ENCODE measurements at places on chromosomes 5 and 9.
A peak's percentile ranks its signal among the peaks of the same experiment; 100 is the strongest.

GRCh38 chr5:88879724-88880123 is 3.3 kb downstream of the MEF2C start:
- H3K4me1 ChIP-seq, result peaks cover 3% of the 10 kb centered on the region
- H3K36me3 ChIP-seq, result no peaks in the 10 kb centered on the region
- no peak for DNase-seq

- no peak for DNase-seq
- no peaks in the 10 kb centered on the region for H3K36me3 ChIP-seq
- no peak overlapping the region for H3K4me3 ChIP-seq
- H3K27me3 ChIP-seq, result no peaks in the 10 kb centered on the region
Observed at GRCh38 chr5:58901271-58901670, 318.4 kb downstream of the RAB3C start.

DNA sequence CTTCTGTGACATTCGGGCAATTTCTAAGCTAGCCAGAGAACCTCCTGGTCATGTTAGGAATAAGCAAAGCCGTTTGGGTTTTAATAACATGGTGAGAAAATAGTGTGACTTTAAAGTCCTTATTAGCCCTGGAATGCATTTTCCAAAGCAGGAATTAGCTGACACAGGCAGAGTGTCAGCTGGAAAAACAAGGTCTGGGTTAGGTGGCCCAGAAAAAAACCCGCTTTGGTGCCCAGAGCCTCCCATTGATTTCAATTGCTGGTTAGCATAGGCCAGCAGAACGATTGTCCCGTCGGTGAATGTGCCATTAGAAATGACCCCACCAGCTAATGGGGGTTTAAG is 62.1 kb upstream of the CPEB4 start:
- no peaks in the 10 kb centered on the region for H3K27me3 ChIP-seq
- H3K4me1 ChIP-seq, result peaks cover 46% of the 10 kb centered on the region
- H3K4me3 ChIP-seq, result no peak overlapping the region
- H3K36me3 ChIP-seq, result no peaks in the 10 kb centered on the region
- DNase-seq, result no peak

DNA sequence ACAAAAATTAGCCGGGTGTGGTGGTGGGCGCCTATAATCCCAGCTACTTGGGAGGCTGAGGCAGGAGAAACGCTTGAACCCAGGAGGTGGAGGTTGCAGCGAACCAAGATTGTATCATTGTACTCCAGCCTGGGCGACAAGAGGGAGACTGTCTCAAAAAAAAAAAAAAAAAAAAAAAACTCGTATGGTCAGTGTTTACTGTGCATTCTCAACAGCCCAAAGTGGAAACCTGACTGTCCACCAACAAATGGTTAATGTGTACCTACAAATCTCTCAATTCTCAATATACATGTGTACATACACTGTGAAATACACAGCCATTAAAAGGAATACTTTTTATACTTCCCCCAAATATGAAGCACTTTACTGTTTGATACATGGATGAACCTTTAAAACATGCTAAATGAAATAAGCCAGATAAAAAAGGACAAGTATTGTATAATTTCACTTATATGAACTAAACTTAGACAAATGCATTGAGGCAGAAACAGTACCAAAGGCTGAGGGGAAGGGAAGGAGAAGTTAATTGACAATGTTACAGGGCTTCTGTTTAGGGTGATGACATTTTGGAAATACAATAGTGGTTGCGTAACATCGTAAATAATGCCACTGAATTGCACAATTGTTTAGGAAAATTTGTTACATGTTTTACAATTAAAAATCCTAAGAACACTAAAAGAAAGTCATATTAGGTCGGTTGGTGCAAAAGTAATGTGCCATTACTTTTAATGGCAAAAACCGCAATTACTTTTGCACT is 16.5 kb downstream of the DNAJA1 start:
- H3K4me3 ChIP-seq, result no peak overlapping the region
- no peak for DNase-seq
- no peak overlapping the region for H3K27ac ChIP-seq
- peaks cover 18% of the 10 kb centered on the region for H3K36me3 ChIP-seq

DNA sequence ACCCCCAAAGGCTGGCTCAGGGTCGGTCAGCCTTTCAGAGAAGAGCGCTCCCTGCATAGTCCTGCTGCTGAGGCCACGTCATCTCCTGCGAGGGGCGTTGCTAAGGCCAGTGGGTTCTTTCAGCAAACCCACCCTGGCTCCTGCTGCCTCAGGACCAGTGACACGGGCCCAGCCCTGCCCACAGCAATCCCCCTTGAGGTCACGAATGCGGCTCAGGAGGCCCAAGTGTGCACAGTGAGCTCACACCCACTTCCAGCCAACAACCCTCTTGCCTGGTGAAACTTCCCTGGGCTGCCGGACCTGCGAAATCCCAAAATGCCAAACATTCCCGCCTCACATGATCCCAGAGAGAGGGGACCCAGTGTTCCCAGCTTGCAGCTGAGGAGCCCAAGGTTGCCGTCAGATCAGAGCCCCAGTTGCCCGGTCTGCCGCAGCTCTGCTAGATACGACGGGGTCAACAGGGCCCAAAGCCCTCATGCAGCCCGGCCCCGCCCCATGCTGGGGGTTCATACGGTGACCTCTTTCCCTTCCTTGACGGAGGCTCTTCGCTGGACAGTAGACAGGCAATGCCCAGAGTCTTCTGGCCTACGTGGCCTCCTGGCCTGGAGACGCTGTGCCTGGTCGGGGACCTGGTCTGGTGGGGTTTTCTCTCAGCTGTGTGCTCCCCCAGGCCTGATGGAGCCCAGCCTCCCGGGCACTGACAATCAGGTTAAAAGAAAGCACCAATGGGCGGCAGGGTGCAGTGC is 116.4 kb upstream of the COL5A1 start:
- no peak for DNase-seq
- no peak overlapping the region for H3K27ac ChIP-seq
- H3K27me3 ChIP-seq, result no peaks in the 10 kb centered on the region
- no peak overlapping the region for H3K4me3 ChIP-seq

DNA sequence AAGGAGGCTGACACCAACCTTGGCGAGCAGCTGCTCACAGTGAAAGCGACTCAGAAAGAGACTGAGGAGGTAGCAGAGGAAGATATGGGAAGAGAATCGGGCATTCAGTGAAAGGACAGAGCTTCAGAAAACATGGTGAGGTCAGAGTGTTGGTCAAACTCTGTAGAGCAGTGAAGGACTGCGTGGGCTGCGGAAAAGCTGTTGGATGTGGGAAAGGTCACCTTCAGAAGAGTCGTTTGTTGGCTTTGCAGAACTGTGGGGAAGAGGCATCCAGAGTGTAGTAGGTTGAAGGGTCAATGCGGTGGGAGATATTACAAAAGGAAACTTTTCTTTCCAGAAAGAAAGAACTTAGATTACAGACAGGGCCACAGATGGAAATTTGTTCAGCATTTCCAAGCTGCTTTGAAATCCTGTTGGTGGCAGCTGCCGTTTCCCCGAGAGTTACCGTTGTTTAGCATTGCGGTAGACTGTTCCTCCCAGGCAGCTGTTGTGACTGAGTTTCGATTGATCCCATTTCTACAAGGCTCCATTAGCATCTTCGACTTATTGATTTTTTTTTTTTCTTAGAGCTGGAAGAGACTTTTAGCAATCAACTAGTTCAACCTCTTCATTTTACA is 58.3 kb upstream of the AFAP1L1 start:
- peaks cover 2% of the 10 kb centered on the region for H3K4me1 ChIP-seq
- H3K27ac ChIP-seq, result no peak overlapping the region
- H3K36me3 ChIP-seq, result peaks cover 4% of the 10 kb centered on the region

- no peak for DNase-seq
- no peaks in the 10 kb centered on the region for H3K4me1 ChIP-seq
- no peak overlapping the region for H3K27ac ChIP-seq
- H3K4me3 ChIP-seq, result no peak overlapping the region
Observed at GRCh38 chr9:123368536-123369153, 12.6 kb downstream of the CRB2 start.

GRCh38 chr9:36442710-36443109 is 42.6 kb upstream of the RNF38 start:
- no peak for DNase-seq
- no peaks in the 10 kb centered on the region for H3K27me3 ChIP-seq
- H3K4me1 ChIP-seq, result no peaks in the 10 kb centered on the region
- peaks cover 4% of the 10 kb centered on the region for H3K36me3 ChIP-seq
- no peak overlapping the region for H3K27ac ChIP-seq

- no peaks in the 10 kb centered on the region for H3K27me3 ChIP-seq
- no peaks in the 10 kb centered on the region for H3K4me1 ChIP-seq
- H3K4me3 ChIP-seq, result no peak overlapping the region
- no peaks in the 10 kb centered on the region for H3K36me3 ChIP-seq
Observed at GRCh38 chr5:91079037-91079436, 304.1 kb downstream of the ARRDC3 start.

DNA sequence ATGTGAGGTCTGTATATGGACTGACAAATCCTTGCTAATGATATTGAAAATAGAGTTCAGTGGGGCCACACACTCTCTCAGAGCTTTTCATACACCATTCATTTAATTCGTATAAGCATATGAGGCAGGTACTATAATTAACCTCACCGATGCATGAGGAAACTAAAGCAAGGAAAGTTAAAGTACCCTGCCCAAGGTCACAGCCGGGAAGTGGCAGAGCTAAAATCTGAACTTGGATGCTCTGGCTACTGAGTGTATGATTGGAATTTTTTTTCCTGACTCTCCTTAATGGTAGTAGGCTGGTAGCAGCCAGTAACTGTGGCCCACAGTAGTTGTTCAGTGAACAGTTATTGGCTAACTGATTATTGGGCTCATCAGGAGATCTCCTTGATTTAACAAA is 135.3 kb downstream of the NUDT12 start:
- H3K36me3 ChIP-seq, result no peaks in the 10 kb centered on the region
- H3K4me1 ChIP-seq, result no peaks in the 10 kb centered on the region
- H3K27me3 ChIP-seq, result no peaks in the 10 kb centered on the region
- H3K27ac ChIP-seq, result no peak overlapping the region

DNA sequence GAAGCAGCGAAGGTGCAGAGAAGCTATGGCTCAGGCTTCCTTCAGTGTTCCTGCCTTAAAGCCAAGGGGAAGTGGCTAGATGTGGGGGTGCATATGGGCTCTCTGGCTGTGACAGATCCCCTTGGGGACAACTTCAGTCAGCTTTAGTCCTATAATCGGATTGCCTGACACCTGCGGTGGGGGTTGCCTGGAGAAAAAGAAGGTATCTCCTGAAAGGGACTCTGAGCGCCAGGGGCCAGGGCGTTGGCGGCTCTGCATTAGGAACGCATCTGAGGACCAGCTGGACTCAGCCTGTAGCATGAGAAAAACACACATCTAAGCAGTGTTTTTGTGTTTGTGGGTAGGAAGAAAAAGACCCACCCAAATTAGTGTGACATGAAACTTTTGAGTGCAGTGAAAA is 84.3 kb upstream of the OTULINL start:
- H3K27me3 ChIP-seq, result no peaks in the 10 kb centered on the region
- H3K4me3 ChIP-seq, result no peak overlapping the region
- no peaks in the 10 kb centered on the region for H3K4me1 ChIP-seq
- H3K36me3 ChIP-seq, result peaks cover 3% of the 10 kb centered on the region
- no peak overlapping the region for H3K27ac ChIP-seq

- H3K27me3 ChIP-seq, result no peaks in the 10 kb centered on the region
- H3K4me1 ChIP-seq, result no peaks in the 10 kb centered on the region
- no peak for DNase-seq
- H3K36me3 ChIP-seq, result no peaks in the 10 kb centered on the region
- no peak overlapping the region for H3K27ac ChIP-seq
- no peak overlapping the region for H3K4me3 ChIP-seq
Observed at GRCh38 chr9:35529161-35529823, 39.4 kb downstream of the RUSC2 start.

- DNase-seq, result no peak
- H3K4me1 ChIP-seq, result peaks cover 39% of the 10 kb centered on the region
- H3K36me3 ChIP-seq, result no peaks in the 10 kb centered on the region
Observed at GRCh38 chr9:93060746-93061259, 2.3 kb downstream of the SUSD3 start.

DNA sequence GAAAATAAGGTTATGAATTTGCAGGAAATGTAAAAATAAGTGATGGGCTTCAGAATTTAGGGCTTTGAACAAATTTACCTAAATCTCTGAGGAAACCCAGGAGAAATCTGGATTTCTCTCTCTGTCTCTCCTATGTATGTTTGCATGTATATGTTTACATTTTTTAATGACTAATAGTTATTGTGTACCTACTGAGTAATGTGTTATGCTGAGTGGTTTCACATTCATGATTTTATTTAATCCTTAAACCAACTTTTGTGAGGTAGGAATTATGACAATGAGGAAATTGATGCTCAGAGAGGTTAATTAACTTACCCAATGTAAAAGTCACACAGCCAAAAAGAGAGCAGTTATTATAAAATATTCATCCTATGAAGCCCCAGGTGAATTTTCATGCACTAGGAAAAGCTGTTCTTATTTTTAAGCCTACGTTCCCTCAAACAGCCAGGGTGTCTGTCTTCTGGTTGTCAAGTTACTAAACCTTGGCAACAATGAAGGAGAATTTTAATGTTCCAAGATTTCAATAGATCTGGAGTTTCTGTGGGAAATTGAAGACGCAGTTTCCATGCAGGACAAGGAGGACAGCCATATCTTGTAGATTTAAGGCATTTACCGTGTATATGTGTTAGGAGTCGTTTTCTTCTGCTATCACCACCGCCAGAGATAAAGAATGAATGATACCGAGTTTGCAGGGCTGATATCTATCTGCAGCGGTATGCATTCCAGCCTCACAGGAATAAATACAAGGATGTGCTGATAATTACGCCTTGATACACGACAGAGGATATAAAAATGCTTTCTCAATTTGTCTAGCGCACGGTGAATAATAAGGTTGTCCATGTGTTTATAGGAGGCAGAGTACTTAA is 484.8 kb downstream of the ZSWIM6 start:
- no peaks in the 10 kb centered on the region for H3K36me3 ChIP-seq
- H3K27ac ChIP-seq, result no peak overlapping the region
- DNase-seq, result no peak
- no peaks in the 10 kb centered on the region for H3K4me1 ChIP-seq

DNA sequence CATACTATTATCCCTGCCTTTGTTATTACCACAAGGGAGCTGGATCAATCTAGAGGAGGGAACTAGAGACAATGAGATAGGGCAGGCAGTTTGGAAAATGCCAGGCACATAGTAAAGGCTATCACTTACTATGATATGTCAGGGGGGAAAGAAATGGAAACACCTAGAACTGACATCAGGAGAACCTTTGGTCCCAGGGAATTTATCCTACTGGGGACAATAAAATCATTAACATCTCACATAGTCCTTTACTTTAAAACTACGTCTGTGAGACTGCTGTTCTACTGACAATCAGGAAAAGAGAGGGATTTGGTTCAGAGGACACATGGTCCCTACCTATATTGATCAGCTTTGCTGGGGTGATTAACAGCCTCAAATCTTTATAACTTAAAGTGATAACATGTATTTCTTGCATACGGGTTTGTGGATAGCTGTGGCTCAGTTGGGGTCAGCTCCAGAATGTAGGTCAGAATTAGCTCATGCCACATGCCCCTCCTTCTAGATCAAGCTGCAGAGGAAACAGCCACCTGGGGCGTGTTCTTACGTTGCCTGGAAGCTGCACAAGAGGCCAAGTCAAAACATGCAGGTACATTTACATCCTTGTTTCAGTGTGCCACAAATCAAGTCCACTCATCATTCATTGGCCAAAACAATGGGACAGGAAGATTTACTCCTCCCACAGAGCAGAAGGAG is 43.9 kb upstream of the ALDOB start:
- no peak overlapping the region for H3K4me3 ChIP-seq
- no peaks in the 10 kb centered on the region for H3K36me3 ChIP-seq
- peak; percentile 72 for DNase-seq
- peak overlapping the region; percentile 68 for H3K27ac ChIP-seq
- peaks cover 31% of the 10 kb centered on the region for H3K4me1 ChIP-seq
- H3K27me3 ChIP-seq, result no peaks in the 10 kb centered on the region
